ENCODE measurements at places on chromosomes 2 and 18.

GRCh38 chr2:213157242-213157641 is 5.8 kb upstream of the IKZF2 start:
- no peak for DNase-seq

DNA sequence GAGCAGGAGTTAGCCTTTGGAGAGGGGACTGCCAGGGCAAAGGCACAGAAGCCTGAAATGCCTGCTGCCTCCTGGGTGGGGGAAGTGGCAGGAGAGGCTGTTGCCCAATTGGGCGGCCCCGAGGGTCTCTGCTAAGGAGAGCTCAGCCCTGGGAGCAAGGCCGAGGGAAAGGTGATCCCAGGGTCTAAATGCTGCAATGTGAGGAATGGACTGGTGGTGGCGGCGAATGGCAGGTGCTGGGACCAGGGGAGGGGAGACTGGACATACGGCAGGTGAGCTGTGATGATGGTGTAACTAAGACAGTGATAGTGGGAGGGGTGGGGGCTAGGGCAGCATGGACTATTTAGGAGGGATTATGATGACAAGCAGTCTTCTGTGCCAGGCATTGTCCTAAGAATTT is 104.0 kb downstream of the DYSF start:
- no peak for DNase-seq

DNA sequence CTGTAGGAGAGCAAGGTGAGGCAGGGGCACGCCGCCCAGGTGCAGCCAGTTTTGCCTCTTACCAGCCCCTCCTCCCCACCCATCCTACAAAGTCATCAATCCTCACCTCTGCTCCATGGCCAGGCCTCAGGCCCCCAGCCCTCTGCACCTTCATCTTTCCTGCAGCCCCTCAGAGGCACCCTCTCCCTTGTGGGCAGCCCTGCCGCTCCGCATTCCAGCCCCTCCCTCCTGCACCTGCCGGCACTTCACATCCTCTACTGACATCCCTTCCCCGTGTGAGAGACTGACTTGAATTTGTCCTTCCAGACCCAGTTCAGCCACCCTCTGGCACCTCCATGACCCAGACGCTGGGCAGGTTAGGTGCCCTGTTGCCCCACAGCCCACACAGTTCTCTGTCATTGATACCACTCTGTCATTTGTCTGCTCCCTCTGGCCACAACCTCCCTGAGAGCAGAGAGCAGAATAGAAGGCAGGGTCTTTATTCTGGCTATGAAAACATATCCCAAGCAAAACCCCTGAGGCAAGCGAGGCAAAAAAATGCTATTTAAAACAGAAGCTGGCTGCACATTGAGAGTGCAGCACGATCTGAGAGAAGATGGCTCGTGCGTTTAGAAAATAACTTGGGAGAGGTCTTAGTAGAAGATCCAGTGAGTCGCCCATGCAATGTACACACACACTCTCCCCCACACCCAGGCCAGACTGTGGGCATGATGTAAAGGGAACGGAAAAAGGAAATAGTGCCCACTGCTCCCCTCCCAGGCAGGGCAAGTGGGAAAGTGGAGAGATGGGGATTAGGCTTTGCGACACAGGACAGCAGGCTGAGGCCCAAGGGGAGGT is 25.9 kb downstream of the SDC1 start:
- no peak for DNase-seq

DNA sequence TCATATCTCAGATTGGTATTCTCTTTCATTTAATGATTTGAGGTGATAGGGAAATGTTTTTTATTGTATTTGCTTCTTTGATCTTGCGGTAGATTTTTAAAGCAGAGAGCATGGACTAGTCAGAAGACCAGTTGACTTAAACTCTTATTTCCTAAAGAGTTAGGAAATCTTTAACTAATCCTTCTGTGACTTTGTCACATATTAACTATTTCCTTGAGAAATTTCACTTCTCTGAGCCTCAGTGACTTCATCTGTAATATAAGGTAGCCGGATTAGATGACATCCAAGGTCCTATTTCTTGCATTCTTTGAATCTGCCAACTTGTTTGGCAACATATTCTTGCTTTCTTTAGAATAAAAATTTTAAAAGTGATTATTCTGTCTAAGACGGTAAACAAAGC is 55.6 kb downstream of the MTX2 start:
- no peak for DNase-seq

DNA sequence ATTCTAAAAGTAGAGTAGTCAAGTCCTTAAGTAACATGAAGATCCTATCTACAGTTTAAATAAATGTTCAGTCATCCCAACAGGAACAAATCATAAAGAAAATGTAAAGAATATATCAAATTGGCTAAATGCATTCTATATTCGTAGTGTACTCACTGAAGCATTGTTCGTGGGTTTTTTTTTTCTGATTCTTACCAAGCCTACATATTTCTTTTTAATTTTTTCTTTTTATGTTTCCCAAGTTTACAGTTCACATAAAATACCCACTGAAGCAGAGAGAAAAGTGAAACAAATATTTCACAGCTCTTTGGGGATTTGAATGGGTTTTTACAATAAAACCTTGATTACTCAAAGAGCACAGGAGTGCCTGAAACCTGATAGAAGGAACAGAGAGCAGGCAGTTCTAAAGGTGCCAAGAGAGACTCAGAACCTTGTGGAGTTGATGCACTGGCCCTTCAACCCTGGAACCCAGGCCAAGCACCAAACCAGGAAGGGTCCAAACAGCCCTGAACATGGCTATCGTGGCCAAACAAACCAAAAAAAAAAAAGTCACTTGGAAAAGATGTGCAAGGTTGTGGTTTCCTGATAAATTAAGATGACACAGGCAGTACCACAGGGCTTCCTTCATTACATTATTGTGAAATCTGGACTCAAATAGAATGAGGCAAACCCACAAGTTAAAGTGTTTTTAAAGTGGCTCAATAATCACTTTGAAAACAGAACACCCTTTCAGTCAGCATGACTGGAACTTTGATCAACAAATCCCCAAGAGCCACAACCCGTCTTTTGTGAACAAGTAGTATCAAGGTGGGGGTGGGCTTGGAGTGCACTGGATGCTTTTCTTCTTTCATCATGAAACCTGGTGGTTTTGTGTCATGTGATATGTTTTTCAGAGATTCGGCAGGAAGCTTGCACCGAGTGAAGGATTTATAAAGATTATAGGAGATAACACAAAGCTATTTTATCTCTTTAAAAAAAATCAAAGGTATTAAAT is 245.0 kb upstream of the FN1 start:
- DNase-seq = no peak

- no peak for DNase-seq
Observed at GRCh38 chr2:174797781-174798276, 33.6 kb upstream of the CHRNA1 start.

DNA sequence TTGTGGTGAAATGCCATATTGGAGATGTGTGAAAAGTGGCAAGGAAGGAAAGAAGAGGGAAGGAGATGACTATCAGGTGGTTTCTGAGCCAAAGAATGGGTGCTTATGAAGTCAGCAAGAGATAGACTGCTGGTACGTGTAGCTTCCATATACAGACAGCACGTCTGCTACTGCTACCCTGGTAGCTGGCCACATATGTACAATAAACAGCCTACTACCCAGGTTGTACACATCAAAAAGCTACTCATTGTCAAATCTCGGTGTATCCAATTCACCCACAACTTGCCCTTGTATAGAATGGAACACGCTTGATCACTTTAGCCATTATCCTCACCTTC is 761.8 kb downstream of the LRRTM4 start:
- DNase-seq = no peak
